NCI-H187 (cell line): ENCODE measurements at places on chromosomes 12 and 14.

GRCh38 chr12:49917788-49918173 lies 14.1 kb upstream of the FAIM2 start:
- DNase-seq: no peak

DNA sequence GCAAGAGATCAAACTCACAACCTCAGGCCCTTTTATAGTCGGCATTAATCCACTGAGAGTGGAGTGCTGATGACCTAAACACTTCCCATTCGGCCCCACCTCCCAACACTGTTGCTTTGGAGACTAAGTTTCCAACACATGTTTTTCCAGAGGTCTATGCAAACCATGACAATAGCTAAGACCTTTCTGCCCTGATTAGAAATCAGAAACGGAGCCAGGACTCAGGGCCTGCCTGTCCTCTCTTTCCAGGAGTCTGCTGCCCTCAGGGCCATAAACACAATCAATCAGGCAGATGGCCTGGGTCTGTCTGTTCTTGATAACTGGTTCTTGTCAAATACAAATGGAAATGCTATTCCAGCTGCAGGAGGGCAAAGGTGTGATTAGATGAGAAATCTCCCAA lies 97.2 kb upstream of the PSMC1 start:
- DNase-seq: no peak

DNA sequence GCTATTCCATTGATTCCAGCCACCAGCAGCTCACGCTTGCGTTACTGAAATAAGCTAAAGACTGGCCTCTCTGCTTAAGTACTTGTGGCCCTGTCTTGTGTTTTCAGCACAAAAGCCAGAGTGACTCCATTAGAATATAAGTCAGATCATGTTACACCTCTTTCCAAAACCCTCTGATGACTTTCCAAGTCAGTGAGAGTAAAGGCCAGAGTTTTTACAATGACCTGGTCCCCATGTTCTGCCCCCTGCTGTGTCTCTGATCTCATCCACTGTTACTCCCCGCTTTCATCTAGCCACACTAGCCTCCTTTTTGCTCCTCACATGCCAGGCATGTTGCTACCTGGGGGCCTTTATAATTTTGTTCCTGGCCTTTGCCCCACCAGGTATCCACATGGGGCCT lies 6.9 kb upstream of the CKAP4 start:
- no peak for DNase-seq

DNA sequence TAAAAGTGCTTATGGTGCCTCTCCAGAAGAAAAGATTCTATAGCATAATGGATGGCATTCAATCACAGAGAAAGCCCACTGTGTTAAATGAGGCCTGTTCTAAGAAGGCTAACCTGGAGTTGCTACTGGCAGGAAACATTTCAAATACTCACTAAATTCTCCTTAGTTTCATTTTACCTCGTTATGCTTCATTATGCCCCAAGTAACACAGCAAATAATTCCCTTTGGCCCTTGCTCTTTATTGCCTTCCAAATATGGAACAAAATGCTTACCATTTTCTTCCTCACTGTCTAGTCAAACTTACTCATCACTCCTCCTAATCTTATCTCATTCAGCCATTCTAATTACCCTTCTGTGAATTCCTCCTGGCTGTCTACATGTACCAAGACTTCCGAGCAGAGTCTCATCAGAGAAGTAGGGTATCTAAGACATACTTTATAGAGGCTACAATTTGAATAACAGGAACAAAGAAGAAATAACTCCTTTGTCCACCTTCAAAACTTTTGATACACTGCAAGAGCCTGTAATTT lies 292.1 kb upstream of the CLEC14A start:
- no peak for DNase-seq

GRCh38 chr12:111557271-111558106 lies 41.6 kb downstream of the ATXN2 start:
- DNase-seq: no peak

GRCh38 chr14:100022772-100023451 lies 42.3 kb upstream of the EVL start:
- DNase-seq: peak; percentile 84

DNA sequence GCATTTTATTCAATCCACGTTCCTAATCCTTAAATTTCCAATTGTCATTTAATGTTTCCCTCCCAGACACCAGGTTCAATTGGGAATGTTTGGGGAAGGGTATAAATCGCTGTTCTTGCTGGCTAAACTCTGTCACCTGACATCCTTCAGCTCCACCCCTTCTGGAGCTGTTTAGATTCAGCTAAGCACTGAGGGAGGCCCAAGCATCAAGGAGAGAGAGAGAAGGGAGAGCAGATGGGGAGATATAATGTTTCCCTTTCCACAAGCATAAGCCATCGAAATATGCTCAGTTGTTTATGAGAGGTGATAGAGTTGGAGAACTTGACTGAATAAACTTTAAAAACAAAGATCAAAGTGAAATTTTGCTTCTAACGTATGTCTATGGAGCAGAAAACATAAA lies 1.8 kb downstream of the ABCC9 start:
- DNase-seq: no peak

- DNase-seq: no peak
Measured at GRCh38 chr14:102282751-102283465, 22.1 kb downstream of the MOK start.

DNA sequence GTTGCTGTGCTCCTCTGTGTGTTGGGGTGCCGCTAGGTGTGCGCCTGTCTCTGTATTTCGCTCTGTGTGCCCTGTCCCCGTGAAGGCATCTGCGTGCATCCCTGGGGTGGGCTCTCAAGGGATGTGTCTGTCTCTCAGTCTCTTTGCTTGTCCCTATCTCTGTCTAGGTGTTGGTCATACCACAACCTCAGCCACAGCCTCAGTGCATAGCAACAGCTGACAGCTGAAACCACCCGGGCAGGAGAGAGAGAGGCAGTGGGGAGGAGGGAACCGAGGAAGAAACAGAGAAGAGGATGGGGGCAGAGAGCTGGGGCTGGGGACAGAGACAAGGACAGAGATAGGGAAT lies 953 bp upstream of the NXPH4 start:
- no peak for DNase-seq

DNA sequence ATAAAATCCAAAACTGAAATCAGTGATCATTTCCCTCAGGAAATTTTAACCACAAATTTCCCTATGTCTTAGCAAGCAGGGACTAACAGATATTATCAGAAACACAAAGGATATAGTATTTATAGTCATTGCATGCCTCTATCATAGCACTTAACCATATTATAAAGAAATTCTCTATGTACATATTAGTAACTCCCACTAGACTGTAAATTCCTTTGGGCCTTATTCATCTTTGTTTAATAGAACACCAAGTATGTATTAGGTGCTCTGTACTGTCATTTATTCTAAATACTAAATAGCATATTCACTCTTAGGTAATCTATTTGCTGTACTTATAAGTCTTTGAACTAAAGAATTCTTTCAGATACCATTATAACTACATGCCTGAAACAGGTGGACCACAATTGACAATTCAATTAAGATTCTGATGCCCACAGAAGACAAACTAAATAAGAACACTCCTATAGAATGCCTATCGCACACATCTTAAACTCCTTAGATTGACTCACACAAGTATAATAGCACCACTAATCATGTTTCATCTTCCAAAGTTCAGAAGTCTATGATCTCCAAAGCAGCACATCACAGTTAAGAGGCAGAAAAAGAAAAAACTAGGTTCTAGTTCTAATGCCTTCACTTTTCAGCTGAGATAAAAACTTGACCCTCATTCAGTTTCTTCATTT lies 134.1 kb downstream of the FSCB start:
- no peak for DNase-seq

DNA sequence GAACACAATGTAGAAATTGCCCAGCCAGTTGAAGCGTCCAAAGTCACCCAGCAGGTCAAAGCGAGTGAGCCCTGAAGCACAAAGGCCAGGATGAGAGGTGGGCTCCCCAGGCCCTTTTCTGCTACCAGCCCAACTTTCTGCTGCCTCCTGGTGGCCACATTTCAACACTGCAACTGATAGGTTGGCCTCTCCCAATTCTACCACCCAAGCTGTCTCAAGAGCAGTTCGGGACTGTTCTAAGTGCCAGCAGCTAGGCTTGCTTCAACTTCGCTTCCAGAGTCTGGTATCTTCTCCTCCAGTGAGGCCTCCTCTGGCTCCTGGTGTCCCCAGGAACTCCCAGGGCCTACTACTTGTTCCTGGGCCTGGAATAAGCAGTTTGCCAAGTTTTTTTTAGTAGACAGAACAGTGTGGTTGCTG lies 3.4 kb upstream of the DHH start:
- DNase-seq: peak; percentile 13

DNA sequence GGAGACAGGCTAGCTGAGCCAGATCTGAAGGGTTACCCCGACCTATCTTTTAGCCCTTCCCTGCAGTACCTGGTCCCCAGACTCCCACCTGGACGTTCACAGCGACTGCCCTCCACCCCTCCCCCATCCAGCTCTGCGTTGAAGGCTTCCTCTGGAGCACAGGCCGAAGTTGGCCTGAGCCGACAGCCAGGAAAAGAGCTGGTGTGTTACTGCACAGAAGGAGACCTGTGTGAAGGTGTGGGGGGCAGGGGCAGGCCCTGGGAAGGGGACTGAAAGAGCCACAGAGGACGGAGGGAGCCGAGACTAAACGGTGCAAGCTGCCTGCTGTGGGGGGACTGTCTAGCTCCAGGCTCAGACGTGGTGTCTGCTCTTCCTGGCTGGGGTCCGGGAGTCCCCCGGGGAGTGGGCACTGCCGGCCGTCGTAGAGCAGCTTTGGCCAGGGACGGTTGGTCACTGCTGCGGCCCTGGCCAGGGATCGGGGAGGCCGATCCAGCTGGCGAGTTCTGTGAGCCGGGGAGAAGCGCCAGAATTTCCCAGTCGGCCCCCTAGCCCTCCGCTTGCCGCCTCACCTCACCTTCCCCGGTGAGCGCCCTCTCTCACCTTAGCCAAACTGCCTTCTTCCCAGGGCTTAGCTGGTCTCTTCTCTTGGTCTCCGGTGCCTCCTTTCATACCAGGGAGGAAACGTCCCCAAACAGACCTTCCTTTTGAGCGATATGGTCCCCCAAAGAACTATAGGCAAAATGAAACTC lies 899 bp upstream of the COL2A1 start:
- no peak for DNase-seq

- DNase-seq: no peak
Measured at GRCh38 chr12:6018265-6018664, 73.2 kb upstream of the ANO2 start.

DNA sequence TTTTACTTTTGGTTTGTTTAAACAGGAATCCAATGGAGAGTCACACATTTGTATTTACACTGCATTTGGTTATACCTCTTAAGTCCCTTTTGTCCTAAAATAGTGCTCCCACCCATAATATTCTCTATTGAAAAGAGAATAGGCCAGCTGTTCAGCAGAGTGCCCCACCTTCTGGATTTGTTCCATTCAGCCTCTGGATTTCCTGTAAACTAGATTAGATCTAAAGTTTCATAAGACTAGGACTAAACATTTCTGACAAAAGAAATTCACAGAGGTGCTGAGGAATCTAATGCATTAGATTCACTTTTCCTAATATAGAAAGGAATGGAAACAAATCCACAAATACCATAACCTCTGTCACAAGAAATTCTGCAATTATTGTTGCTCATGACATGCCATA lies 38.1 kb downstream of the GCH1 start:
- no peak for DNase-seq

DNA sequence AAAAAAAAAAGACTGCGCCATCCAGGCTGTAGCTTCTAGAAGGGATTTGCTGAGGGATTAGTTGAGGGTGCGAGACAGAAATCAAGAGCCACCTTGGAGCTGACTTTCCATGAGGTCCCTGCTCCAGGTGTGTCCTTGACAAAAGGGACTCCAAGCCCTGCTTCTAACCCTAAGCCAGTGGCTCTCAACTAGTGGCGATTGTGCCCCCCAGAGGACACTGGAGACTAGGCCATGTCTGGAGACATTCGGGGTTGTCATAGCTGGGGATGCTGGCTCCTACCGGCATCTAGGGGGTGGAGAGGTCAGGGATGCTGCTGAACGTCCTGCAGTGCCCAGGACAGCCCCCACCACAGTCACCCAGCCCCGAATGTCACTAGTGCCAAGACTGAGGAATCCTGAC lies 40.6 kb downstream of the SPRING1 start:
- peak; percentile 9 for DNase-seq

- DNase-seq: no peak
Measured at GRCh38 chr12:43198608-43199007, 353.4 kb downstream of the ADAMTS20 start.

DNA sequence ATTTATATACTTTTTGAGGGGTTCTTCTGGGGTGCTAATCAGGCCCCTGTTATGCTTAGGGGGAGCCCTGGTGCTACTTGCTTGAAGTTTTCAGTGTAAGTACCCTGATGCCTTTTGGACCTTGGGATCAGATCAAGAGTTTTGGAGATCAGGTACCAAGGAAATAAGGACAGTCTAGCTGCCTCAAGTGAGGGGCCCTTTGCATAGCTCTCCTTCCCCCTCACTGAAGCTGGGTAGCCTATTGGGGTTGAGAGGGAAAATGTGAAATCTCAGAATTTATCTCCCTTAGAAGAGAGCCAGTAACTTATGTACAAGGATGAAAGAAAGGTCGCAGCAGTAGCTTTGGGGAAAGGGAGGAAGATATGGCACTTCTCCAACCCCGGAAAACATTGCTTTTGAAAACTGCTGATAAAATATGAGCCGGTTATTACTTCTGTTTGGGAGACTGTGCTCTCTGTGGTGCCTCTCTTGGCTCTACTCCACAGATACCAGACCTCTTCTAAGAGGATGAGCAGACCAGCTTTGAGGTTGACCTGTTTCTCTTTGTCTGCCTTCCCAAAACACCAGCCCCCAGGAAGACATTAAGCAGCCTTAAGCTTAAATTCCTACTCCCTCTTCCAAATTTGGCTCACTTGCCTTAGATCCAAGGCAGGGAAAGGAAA lies 8.8 kb upstream of the AMHR2 start:
- no peak for DNase-seq

DNA sequence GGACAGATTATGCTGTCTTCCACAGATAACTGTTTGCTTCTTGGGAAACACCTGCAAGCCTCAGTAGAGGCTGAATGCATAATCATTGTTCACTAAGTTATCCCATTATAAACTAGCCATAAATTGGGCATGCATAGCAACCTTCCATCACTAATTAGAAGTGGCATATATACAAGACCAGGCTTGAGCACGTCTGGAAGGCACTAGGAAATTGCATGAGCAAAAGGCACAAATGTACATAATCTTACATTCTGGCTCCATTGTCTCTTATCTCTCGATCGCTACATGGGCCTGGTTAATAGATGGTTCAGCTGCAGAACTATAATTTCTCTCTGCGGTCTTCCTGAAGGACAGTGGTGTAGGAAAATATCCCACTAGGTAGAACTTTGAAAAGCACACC lies 679.2 kb downstream of the RPL10L start:
- no peak for DNase-seq
